ENCODE measurements at places on chromosomes 4 and X.

DNA sequence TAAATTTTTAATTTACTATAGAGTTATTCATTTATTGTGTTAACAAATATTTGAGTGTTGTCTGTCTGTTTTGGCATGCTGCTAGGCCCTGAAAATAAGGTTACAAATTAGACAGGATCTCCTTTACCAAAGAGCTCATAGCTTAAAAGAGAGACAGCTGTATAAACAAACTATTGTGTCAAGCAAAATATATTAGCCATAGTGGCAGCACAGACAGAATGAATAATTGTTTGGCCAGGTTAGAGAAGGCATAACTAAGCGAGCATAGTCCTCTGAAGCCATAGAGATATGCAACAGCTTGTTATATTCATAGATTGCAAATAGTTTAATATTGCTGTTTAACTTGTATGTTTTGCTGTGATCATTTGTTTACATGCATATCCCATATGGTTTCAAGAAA, 66.7 kb upstream of the NDUFC1 start:
- no peak for DNase-seq
- no peaks in the 10 kb centered on the region for H3K27me3 ChIP-seq
- H3K27ac ChIP-seq, result no peak overlapping the region
- peaks cover 14% of the 10 kb centered on the region for H3K36me3 ChIP-seq
- H3K4me3 ChIP-seq, result no peak overlapping the region

- no peak for DNase-seq
- H3K27ac ChIP-seq, result no peak overlapping the region
- no peaks in the 10 kb centered on the region for H3K4me1 ChIP-seq
- no peaks in the 10 kb centered on the region for H3K27me3 ChIP-seq
- H3K4me3 ChIP-seq, result no peak overlapping the region
- H3K36me3 ChIP-seq, result no peaks in the 10 kb centered on the region
Measured at GRCh38 chr4:1746919-1747602, 25.7 kb downstream of the TACC3 start.

DNA sequence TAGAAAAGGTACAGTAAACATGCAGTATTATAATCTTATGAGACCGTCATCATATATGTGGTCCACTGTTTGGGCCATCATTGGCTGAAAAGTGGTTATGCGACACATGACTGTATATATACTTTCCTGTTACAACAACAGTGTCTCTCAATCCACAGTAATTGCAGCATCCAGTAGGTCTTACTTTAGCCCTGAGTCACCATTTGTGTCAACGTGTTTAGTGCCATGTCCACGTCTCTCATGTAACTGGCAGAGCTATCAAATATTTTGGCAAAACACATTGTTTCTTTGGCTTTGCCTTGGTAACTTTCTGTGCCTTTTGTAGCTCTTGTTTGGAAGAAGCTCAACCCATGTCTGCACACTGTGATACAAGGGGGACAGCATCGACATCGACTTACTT, 73.8 kb downstream of the CD38 start:
- DNase-seq, result no peak
- H3K4me3 ChIP-seq, result no peak overlapping the region
- no peaks in the 10 kb centered on the region for H3K4me1 ChIP-seq

DNA sequence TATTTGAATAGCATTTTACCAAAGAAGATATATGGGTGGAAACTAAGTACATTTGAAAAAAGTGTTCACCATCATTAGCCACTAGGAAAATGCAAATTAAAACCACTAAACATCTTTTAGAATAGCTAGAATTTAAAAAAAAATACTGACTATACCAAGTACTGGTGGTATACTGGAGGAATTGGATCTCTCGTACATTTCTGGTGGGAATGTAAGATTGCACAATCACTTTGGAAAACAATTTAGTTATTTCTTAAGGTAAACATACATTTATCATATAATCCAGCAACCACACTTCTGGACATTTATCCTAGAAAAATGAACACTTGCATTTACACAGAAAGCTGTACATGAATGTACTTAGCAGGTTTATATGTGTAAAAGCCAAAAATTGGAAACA, 303.5 kb downstream of the MID1IP1 start:
- H3K4me3 ChIP-seq, result no peak overlapping the region
- H3K27me3 ChIP-seq, result no peaks in the 10 kb centered on the region
- no peak for DNase-seq
- no peaks in the 10 kb centered on the region for H3K36me3 ChIP-seq
- H3K4me1 ChIP-seq, result no peaks in the 10 kb centered on the region
- H3K27ac ChIP-seq, result no peak overlapping the region

DNA sequence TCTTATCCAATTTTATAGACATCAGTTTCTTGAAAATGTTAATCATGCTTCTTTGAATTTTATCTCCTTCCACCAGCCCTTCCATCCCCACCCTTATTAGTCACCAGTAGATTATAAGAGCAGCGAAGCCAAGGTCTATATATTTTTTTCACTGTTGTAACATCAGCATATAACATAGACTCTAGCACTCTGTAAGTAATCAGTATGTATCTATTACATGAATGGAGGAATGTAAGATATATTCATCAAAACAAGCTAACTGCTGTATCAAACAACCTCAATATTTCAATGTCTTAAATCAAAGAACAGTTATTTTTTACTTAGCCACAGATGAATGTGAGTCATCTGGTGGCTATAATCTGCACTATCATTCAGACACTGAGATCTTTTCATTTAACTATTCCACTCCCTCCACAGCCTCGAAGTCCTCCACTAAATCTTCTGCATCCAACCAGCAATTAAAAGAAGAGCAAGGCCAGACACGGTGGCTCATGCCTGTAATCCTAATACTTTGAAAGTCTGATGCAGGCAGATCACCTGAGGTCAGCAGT, 178.9 kb downstream of the CENPC start:
- H3K4me3 ChIP-seq, result no peak overlapping the region
- no peaks in the 10 kb centered on the region for H3K4me1 ChIP-seq
- H3K27ac ChIP-seq, result no peak overlapping the region
- no peaks in the 10 kb centered on the region for H3K27me3 ChIP-seq

DNA sequence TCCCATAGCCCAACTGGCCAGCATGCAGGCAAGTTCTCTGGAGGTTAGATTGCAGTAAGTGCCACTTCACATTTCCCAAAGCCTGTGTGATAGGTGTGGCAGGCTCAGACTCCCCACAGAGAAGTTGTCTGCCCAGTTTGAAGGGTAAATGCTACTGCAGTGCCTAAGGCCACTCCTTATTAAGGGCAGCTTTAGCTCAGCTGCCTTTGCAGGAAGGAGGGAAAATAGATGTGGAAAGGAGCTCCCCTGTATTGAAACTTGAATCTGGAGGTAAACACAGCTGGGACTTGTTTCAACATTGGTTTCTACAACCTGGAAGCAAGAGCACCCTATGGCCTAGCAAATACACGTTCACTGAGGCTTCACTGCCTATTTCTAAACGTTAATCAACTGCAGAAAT, 22.4 kb downstream of the NEXMIF start:
- DNase-seq, result peak; percentile 43
- H3K4me1 ChIP-seq, result no peaks in the 10 kb centered on the region
- H3K27ac ChIP-seq, result no peak overlapping the region
- no peaks in the 10 kb centered on the region for H3K36me3 ChIP-seq
- H3K27me3 ChIP-seq, result no peaks in the 10 kb centered on the region

DNA sequence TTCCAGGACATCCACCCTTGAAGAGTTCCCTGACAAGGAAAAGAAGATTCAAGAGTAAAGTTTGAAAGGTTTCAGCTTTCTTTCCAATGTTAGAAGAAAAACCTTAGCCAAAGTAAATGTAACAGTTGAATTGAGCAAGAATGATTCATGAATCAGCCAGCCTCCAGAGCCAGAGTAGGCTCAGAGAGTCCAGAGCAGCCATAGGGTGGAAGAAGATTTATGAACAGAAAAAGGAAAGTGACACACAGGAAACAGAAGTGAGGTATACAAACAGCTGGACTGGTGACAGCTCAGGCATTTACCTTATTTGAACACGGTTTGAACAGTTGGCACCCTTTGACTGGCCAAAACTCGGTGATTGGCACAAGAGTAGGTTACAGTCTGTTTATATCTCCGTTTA, 63.2 kb downstream of the QDPR start:
- H3K36me3 ChIP-seq, result no peaks in the 10 kb centered on the region
- H3K4me1 ChIP-seq, result no peaks in the 10 kb centered on the region
- no peak overlapping the region for H3K4me3 ChIP-seq
- no peaks in the 10 kb centered on the region for H3K27me3 ChIP-seq

DNA sequence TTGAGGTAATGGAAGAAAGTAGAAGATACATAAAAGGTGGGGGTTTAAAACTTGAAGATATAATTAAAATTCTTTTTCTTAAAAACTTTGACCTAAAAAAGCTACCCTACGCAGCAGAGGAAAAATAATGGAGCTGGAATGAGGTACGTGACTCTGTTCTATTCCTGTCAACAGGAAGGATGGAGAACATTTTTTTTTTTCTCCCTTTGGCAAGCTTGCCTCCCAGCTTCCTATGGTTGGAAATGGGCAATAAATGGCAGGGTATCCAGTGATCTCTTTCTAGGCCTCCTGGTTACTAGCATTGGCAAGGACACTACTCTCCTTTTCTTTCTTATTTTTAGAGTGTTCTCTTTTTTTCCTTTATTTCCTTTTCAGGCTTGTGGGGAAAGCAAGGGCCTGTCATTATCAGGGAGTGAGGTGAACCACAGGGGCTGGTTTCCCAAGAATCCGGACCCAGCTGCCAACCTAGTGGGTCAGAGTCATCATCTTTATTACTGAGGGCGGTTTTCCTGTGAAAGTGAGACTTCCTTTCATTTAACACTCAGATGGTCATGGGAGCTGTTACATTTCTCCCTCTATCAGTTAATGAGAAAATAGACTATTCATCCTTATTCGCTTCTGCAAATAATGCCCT, 224.6 kb downstream of the SPRY1 start:
- H3K4me1 ChIP-seq, result no peaks in the 10 kb centered on the region
- DNase-seq, result no peak
- H3K27me3 ChIP-seq, result no peaks in the 10 kb centered on the region
- no peaks in the 10 kb centered on the region for H3K36me3 ChIP-seq
- H3K4me3 ChIP-seq, result no peak overlapping the region

DNA sequence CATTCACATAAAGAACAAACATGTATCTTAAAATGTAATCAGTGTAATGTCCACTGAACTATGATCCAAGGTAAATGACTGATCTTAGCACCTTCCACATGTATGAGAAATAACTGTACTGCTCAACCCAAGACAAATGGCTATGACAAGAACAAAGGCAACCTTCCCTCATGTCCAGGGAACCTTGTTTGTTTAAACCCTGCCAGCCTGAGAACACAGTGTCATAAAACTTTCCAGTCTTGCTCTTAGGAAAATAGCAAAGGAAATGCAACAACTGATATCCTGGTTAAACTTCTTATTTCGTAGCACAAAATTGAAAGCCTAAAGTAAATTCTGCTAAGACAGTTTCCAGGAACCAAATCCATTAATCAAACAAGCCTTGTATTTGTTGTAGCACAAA, 494.3 kb downstream of the IL15 start:
- H3K36me3 ChIP-seq, result no peaks in the 10 kb centered on the region
- H3K4me1 ChIP-seq, result peaks cover 8% of the 10 kb centered on the region
- no peak overlapping the region for H3K4me3 ChIP-seq
- no peak for DNase-seq

GRCh38 chr4:151865744-151866591, 105.2 kb upstream of the GATB start:
- H3K4me3 ChIP-seq, result no peak overlapping the region
- H3K27me3 ChIP-seq, result no peaks in the 10 kb centered on the region
- DNase-seq, result no peak
- H3K27ac ChIP-seq, result no peak overlapping the region

DNA sequence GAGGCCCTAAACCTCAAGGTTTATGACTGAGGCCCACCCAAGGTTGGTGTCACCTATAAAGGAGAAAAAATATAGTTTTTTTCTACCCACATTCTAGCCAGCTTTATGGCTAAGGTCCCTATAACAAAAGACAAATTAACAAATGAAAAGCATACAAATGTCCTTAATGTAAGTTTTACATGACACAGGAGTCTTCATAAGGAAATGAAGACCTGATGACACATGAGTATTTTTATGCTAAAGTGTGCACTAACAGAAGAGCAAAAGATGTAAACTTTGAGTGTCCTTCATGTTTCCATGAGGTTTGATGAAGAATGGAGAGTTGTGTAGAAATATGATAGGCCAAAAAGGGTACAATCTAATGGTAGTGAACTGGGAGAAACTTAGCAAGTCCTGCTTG, 114.7 kb upstream of the INTU start:
- H3K36me3 ChIP-seq, result no peaks in the 10 kb centered on the region
- H3K27ac ChIP-seq, result no peak overlapping the region
- H3K4me3 ChIP-seq, result no peak overlapping the region
- H3K4me1 ChIP-seq, result no peaks in the 10 kb centered on the region

- no peaks in the 10 kb centered on the region for H3K4me1 ChIP-seq
- H3K4me3 ChIP-seq, result no peak overlapping the region
- H3K27ac ChIP-seq, result no peak overlapping the region
Measured at GRCh38 chr4:176548571-176548970, 228.8 kb downstream of the SPCS3 start.

DNA sequence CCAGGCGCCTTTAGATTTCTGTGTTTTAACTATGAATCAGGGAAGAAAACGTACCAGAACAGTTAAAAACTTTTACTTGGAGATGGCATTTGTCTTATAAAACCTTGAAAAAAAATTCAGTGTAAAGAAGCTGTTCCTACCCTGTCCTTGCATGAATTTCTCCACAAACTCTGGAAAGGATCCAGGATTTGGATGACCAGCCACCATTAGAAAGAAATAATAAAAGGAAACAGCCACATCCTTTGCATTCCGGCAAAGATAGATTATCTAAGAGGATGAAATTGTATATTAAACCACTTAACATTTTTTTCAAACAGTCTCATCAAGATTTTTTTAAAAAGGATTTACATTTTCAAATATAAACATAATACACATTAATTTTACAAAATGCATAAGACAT, 10.6 kb downstream of the SULT1E1 start:
- no peaks in the 10 kb centered on the region for H3K27me3 ChIP-seq
- H3K4me1 ChIP-seq, result no peaks in the 10 kb centered on the region
- H3K36me3 ChIP-seq, result no peaks in the 10 kb centered on the region
- H3K27ac ChIP-seq, result no peak overlapping the region

GRCh38 chrX:48695925-48696300, 621 bp upstream of the SUV39H1 start:
- peak; percentile 27 for DNase-seq
- no peaks in the 10 kb centered on the region for H3K4me1 ChIP-seq
- H3K27ac ChIP-seq, result peak overlapping the region; percentile 85
- H3K36me3 ChIP-seq, result peaks cover 5% of the 10 kb centered on the region

GRCh38 chrX:127621780-127622179, 430.4 kb downstream of the ACTRT1 start:
- H3K27me3 ChIP-seq, result no peaks in the 10 kb centered on the region
- H3K4me3 ChIP-seq, result no peak overlapping the region
- H3K27ac ChIP-seq, result no peak overlapping the region
- no peaks in the 10 kb centered on the region for H3K4me1 ChIP-seq

DNA sequence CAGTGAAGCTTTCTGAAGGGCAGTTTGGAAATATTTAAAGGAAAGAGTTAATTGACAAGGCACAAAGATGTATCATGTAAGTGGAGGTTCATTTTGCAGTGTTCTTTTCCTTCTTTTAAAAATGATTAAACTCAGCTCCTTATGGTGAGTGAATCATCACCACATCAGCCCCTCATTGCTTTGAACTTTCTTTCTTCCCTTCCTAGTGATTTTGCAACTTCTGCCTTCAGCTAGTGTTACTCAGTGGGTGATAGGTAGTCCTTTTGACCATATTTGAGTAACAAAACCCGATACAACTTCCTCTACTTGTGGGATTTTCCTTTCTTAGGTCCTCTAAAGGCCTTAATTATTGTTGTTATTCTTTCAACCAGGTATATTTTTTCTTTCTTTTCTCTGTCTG, 8.2 kb downstream of the ZCCHC4 start:
- H3K27ac ChIP-seq, result no peak overlapping the region
- no peaks in the 10 kb centered on the region for H3K27me3 ChIP-seq
- H3K36me3 ChIP-seq, result peaks cover 5% of the 10 kb centered on the region
- no peak overlapping the region for H3K4me3 ChIP-seq
- H3K4me1 ChIP-seq, result no peaks in the 10 kb centered on the region

Measured in lung (tissue), 17 donors.